ENCODE measurements at places on chromosomes 4 and X.

- H3K27ac ChIP-seq, result no peak overlapping the region
- peaks cover 52% of the 10 kb centered on the region for H3K27me3 ChIP-seq
- DNase-seq, result peak; percentile 74
- H3K36me3 ChIP-seq, result no peaks in the 10 kb centered on the region
- no peaks in the 10 kb centered on the region for H3K4me1 ChIP-seq
- no peak overlapping the region for H3K4me3 ChIP-seq
Measured at GRCh38 chrX:153831429-153832150, 1.2 kb upstream of the PDZD4 start.

- peaks cover 11% of the 10 kb centered on the region for H3K4me1 ChIP-seq
- H3K4me3 ChIP-seq, result peak within 1 kb of the TSS; percentile 72
- no peak within 1 kb of the TSS for H3K27ac ChIP-seq
- peaks cover 4% of the 10 kb centered on the region for H3K27me3 ChIP-seq
Measured at GRCh38 chr4:139279760-139280620, at the start of gene MGARP. TSS of gene MGARP (minus strand) at chr4:139280225. CDS start at chr4:139280158, 67 bp downstream.

DNA sequence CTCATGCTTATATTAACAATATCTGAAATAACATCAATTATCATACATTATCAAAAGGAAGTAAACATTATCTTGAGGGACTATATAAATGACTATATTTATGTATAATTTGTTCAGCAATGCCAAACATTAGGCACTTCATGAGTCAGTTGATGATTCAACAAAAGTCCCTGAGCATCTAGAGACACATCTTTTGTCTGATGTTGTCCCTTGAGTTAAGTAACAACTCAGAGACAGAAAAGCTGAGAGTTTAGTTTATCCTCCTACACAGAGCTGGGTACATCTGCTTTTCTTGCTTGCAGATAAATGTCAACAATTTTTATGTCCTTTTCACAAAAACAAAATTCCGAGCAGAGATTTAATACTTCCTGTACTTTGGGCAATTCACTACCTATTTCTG is 311.1 kb downstream of the INPP4B start:
- DNase-seq, result no peak
- no peak overlapping the region for H3K4me3 ChIP-seq
- no peaks in the 10 kb centered on the region for H3K4me1 ChIP-seq
- H3K27ac ChIP-seq, result no peak overlapping the region
- no peaks in the 10 kb centered on the region for H3K36me3 ChIP-seq
- no peaks in the 10 kb centered on the region for H3K27me3 ChIP-seq

- no peaks in the 10 kb centered on the region for H3K4me1 ChIP-seq
- no peak overlapping the region for H3K27ac ChIP-seq
- no peaks in the 10 kb centered on the region for H3K36me3 ChIP-seq
- H3K27me3 ChIP-seq, result no peaks in the 10 kb centered on the region
- no peak overlapping the region for H3K4me3 ChIP-seq
Measured at GRCh38 chr4:9867751-9868425, 86.5 kb downstream of the DRD5 start.

DNA sequence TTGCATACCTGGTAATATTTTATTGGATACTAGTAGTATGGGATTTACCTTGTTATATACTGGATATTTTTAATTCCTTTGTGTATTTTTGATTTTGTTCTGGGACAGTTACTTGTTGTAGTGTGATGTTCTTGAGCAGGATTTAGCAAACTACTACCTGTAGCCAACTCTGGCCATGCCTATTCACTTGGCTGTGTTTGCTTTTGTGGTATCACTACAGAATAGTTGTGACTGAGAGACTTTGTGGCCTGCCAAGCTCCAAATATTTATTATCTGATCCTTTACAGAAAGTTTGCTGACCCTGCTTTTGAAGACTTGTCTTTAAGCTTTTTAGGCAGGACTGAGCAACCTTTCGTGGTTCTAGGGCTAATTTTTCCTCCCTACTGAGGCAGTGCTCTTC is 17.8 kb downstream of the ZCCHC4 start:
- no peaks in the 10 kb centered on the region for H3K36me3 ChIP-seq

GRCh38 chr4:176277162-176277904 is 8.3 kb upstream of the ASB5 start:
- peaks cover 20% of the 10 kb centered on the region for H3K4me1 ChIP-seq
- no peaks in the 10 kb centered on the region for H3K27me3 ChIP-seq
- no peaks in the 10 kb centered on the region for H3K36me3 ChIP-seq
- H3K27ac ChIP-seq, result peak overlapping the region; percentile 2

DNA sequence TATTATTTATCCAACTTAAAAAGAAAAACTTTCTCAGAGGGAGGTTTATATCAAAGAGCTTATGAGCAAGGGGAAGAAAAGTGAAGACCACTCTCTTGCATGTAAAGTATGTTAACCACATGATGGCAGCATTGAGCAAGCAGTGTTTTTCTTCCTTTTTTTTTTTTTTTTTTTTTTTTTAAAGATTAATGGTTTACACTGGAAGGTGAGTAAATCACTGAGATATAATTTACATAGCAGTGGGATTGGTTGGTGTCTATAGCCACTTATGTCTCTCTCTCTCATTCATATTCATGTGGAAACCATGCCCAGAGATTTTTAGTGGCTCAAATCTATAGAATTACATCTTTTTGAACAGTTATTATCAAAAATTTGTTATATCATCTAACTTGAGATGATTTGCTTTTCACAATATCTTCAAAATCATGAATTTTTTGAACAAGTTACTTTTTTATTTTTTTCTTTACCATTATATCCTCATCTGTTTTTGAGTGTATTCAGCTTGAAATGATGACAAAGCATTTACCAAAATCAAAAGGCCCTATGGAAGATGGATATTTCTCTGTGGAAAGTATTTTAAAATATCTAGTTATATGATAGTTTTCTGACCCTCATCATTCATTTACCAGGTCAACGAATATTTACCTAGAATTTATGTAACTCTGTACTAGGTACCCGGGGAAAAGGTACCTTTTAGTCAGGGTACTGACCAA is 31.6 kb downstream of the MTHFD2L start:
- H3K27ac ChIP-seq, result no peak overlapping the region
- H3K4me3 ChIP-seq, result no peak overlapping the region
- no peaks in the 10 kb centered on the region for H3K36me3 ChIP-seq
- peaks cover 3% of the 10 kb centered on the region for H3K4me1 ChIP-seq
- no peak for DNase-seq

- H3K4me1 ChIP-seq, result no peaks in the 10 kb centered on the region
- H3K27ac ChIP-seq, result no peak overlapping the region
- H3K4me3 ChIP-seq, result no peak overlapping the region
- H3K36me3 ChIP-seq, result no peaks in the 10 kb centered on the region
- no peak for DNase-seq
- peaks cover 9% of the 10 kb centered on the region for H3K27me3 ChIP-seq
Measured at GRCh38 chrX:110153896-110154295, 151.0 kb downstream of the TMEM164 start.

GRCh38 chr4:121741751-121742150 is 23.2 kb downstream of the SMIM43 start:
- H3K4me3 ChIP-seq, result no peak overlapping the region
- H3K27me3 ChIP-seq, result no peaks in the 10 kb centered on the region

GRCh38 chr4:79177388-79177787 is 148.5 kb downstream of the NAA11 start:
- no peak overlapping the region for H3K4me3 ChIP-seq
- no peak overlapping the region for H3K27ac ChIP-seq
- H3K27me3 ChIP-seq, result no peaks in the 10 kb centered on the region
- no peaks in the 10 kb centered on the region for H3K36me3 ChIP-seq
- no peaks in the 10 kb centered on the region for H3K4me1 ChIP-seq

DNA sequence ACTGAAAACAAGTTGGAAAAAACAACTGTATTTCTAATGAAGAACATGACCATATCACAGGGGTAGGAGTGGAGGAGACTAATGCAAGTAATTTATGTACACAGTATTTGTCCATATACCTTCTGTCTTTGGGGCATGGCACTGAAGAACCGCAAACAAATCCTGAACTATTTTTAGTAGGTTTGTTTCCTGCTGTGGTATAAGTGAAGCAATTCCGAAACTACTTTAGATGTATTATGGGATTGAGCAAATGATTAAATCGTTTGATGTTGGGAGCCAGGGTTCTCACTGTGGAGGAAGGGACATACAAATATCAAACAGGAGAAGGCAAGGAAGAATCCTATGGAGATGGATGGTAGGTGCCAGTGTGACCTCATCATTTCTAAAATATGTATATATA is 18.9 kb upstream of the SH3KBP1 start:
- DNase-seq, result no peak
- H3K4me3 ChIP-seq, result no peak overlapping the region
- no peaks in the 10 kb centered on the region for H3K4me1 ChIP-seq
- no peak overlapping the region for H3K27ac ChIP-seq
- H3K27me3 ChIP-seq, result no peaks in the 10 kb centered on the region

DNA sequence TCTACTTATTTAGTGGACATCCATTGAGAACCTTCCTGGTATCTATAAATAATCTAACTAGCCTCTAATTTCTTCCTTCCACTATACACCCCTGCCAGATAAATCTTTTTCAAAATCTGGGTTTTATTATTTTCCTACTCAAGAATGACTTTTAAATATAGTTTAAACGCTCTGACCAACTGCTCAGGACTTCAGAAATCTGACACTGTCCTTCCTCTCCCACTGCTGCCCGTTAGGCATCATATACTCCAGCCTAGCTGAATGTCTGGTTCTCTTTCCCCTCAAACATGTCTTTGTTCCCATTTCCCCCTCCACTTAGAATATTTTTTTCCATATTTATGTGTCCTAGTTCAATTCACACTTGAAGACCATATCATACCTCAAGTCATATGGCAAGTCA is 35.2 kb upstream of the CBLL2 start:
- H3K27ac ChIP-seq, result no peak overlapping the region
- DNase-seq, result no peak
- H3K36me3 ChIP-seq, result no peaks in the 10 kb centered on the region
- H3K4me1 ChIP-seq, result no peaks in the 10 kb centered on the region
